Ecto neural progenitor cell (in vitro differentiated cells): ENCODE measurements at places on chromosomes 7 and 10.

DNA sequence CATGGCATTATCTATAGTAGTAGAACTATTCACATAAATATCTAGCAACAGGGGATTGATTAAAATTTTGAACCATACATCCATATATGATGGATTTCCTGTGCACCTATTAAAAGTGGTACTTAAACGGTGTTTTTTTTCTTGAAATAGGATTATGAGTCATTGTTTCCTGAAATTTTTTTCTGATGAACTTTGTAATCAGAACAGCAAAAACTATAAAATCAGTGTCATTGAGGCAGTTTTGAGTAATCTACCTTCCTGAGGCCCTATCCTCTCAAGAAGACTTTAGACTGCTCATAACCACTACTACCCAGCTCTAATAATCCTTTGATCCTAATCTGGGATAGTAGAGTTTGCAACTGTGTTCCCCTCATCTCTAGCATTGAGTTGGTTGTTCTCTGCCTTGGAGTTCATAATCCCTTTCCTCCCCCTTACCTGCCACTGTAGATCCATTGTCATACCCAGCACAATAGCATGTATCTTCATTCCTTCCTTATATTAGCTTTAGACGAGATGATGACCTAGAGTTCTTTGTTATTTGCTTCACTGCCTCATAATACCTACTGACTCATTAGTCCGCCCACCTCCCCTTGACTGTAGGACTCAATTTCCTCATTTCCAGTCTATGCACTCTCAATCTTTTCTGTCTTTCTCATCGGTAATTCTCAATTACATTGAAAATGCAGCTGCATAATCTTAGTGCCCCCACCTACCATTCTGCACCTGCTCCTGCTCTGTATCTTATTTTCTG, 133.4 kb downstream of the LRRC4 start:
- no peak for DNase-seq

DNA sequence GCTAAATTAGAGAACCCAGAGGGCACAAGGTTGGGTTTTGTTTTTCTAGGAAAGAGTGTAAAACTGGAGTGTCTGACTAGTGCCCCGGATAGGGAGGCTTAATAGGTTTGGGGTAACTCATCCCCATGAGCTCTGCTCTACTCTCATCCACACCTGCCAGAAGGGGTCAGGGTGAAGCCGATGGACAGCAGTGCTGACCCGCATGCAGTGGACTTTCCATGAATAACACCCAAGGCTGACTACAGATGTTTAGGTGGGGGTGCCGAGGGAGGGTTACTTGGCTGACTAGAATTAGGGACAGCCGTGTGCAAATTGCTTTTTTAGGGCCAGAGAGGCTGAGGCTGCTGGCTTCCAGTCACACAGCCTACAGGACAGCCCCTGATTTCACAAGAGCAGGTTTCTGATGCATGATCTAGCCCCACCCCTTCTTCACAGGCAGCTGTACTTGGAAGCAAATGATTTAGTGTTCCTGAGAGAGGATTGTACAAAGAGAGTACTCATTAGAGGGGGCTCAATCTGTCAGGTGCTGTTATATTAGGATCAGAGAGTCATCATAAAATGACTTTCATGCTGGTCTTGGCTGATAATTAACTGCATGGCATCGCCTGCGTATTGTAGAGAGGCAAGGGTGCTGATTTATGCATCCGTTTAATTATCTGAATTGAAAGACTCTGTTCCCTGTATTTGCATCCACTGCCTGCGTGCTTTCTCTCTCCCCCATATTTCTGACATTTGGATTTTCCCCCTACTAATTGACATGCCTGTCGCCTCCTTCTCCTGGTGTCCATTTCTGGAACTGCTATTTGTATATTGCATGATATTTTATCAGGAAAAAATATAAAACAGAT, 9.5 kb downstream of the INHBA start:
- no peak for DNase-seq

DNA sequence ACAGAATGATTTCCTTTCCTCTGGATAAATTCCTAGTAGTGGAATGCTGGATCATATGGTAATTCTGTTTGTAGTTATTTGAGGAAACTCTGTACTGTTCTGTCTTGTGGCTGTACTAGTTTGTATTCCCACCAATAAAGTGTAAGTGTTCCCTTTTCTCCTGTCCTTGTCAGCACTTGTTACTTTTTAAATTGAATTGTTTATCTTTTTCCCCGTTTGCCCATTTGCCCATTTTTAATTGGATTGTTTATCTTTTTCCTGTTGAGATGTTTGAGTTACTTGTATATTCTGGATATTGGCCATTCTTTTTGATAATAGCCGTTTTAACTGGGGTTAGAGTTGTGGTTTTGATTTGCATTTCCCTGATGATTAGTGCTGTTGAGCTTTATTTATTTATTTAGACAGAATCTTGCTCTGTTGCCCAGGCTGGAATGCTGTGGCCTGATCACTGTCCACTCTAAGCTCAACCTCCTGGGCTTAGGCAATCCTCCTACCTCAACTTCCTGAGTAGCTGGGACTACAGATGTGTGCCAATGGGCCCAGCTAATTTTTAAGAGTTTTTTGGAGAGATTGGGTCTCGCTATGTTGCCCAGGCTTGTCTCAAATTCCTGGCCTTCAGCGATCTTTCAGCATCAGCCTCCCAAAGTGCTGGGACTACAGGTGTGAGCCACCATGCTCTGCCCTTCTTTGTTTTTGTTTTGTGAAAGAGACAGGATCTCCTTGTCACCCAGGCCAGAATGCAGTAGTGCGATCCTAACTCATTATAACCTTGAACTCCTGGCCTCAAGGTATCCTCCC, 23.0 kb downstream of the BMPR1A start:
- no peak for DNase-seq

GRCh38 chr10:2207246-2207922, 470.1 kb upstream of the ADARB2 start:
- DNase-seq: no peak

GRCh38 chr10:49173853-49174252, 14.3 kb downstream of the TMEM273 start:
- DNase-seq: no peak

DNA sequence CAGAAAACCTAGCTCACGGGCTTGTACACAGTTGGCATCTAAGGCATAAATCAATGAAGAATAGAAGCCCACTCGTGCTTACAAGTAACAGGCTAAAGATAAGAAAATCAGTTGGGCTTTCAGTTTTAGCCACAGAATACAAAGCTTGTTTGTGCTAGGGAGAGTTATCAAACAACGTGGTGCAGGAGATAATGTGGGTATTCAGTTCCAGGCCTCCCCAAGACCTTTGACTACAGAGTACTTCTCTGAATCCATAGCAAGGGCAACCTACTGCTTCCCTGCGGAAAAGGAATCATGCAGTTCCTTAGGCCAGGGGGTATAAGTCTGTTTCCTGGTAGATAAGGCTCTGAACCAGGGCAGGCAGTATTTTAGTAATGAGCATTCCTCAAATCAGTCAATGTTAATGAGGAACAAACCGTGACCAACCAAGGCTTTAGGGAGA, 219.5 kb upstream of the CSTF2T start:
- no peak for DNase-seq

GRCh38 chr10:114823077-114823463, 1.5 kb downstream of the FHIP2A start:
- DNase-seq: no peak

- no peak for DNase-seq
These were observed 287.7 kb downstream of the ABCA13 start for GRCh38 chr7:48458701-48459524.

DNA sequence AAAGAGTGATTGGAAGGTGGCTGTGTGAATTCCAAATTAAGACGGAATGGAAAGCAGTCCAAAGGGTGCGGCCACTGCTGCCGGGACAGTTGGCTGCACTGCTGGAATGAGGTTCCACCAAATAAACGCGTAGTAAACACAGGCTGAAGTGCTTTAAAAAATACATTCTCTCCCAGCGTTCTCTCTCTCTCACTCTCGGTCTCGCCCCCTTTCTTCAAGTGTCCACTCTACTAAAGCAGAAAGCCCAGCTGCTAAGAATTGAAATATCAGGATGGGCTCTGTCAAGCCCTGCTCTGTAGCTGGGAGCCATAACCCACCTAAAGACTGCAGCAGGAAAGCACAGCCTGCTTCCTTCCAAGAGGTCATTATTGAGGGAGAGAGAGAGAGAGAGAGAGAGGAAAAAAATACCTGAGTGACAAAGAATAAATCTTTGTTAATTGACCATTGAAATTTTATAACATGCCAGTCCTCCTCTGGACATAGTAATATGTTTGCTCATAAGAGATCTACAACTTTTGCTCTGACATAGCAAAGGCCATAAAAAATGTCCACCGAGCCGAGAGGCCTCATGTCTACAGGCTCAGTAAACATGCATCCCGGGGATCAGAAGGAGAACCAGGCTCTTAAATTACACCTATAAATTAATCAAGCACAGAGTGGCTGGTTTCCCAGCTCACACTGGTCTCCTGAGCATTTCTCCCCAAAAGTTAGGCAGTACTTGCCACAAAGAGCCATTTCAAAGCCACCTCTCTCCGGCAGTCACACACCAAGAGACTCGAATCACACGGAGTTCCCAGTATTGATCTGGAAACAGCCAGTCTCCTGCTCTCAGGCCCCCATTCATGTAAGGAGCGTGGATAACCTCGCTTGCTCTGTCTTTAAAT, 72.8 kb downstream of the FGFR2 start:
- DNase-seq: no peak

DNA sequence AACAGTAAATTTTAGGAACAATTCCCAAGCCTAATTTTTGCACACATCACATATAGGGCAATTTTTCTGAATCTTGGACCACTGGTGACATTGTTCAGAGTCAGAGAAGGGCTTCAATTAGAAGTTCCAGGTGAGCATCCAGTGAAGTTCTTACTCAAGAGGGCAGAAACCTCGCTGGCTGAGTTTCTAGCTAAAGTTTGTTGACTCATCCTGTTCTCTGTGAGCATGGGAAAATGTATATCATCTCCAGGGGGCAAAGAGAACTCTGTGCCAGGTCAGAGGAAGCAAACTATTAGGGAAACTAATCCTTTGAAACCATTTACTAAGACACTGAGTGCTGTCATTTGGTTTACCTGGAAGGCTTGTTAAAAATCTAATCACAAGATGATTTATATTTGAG, 695.6 kb upstream of the IGFBP3 start:
- DNase-seq: no peak

GRCh38 chr10:79444199-79445119, 965 bp downstream of the ZCCHC24 start:
- peak; percentile 79 for DNase-seq

- no peak for DNase-seq
These were observed 20.8 kb downstream of the NET1 start for GRCh38 chr10:5433182-5433581.

DNA sequence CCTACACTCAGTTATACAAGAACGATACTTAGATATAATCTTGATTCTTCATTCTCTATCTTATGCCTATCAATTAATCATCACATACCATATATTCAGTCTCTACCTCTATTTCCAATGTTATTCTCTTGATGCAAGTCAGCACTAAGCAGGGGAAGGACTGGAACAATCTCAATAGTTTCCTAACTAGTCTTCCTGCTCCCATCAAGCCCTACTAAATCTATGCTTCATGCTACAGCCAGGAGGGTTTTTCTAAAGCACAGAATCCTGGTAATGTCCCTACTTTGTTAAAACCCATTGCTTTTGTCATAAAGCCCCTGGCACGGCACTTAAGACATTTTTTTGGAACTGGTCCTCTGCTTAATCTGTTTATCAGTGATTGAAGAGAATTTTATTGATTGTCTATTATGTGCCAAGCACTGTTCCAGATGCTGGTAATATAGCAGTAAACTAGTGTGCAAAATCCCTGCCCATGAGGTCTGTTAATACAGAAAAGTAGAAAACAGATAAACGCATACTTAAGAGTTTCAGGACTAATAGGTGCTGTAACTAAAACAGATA, 323.3 kb upstream of the LRRN3 start:
- DNase-seq: no peak

DNA sequence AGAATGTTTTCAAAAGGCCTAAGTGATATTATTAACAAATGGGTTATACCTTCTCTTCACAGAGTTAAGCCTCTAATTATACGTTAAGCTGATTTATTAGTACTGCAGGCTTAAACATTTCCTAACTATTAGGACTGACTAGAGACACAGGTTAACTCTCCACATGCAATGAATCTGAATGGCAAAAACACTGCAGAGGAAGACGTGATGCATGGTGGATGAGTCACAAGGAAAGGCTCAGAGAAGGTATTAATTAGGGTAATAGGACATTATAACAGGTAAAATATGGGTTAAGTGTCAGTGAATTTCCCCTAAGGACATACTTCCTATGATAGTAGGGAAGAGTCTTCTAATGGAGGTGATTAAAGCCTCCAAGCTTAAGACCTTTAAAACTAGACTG, 24.7 kb upstream of the SEM1 start:
- DNase-seq: no peak

GRCh38 chr7:71829515-71829914, 582.6 kb downstream of the CALN1 start:
- no peak for DNase-seq

GRCh38 chr10:14659626-14660196, 115.0 kb downstream of the FAM107B start:
- no peak for DNase-seq

- no peak for DNase-seq
These were observed 11.2 kb downstream of the AVL9 start for GRCh38 chr7:32506266-32507054.

DNA sequence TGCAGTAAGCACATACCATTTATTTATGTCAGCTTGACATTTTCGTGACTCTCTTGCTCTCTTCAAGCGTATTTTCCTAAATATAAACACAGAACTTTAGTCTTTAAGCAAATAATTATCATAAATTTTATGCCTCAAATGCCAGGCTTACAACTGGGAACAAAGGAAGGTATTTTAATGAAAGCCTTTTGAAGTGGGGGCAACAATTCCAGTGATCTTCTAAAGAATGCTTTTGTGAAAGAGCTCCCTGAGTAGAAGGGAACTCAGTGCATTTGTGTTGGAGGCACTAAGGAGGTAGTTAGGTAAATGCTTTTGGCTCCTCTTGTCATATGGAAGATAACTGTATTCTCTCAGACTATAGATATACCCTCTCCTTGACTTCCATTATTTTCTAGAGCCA, 104.9 kb downstream of the VPS50 start:
- DNase-seq: no peak

GRCh38 chr10:81498011-81498551, 376.9 kb upstream of the NRG3 start:
- DNase-seq: no peak

DNA sequence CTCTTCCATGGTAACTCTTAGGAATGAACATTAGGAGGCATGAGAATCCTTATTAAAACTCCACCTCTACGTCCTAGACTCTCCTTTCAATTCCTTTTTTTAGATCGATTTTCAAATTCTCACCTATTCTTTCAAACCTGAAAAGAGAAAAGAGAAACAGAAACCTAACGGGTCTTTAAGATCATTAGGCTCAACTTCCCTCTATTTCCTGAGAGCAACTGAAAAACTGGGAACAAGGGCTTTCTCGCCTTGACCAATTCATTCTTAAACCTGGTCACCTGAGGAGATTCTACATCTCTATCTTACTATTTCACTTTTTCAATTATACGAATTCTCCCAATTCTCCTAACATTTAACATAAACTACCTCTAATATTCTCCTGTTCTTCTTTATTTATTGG, 2.8 kb downstream of the TFEC start:
- no peak for DNase-seq

GRCh38 chr7:149670288-149670687, 103.1 kb downstream of the ZNF467 start:
- DNase-seq: no peak

GRCh38 chr10:124692100-124692446, 52.1 kb downstream of the FAM53B start:
- DNase-seq: no peak

GRCh38 chr10:14698111-14698828, 76.4 kb downstream of the FAM107B start:
- DNase-seq: no peak

- DNase-seq: no peak
These were observed 272.2 kb upstream of the NFE2L3 start for GRCh38 chr7:25879799-25880198.

GRCh38 chr7:157635148-157635500, 298.3 kb downstream of the DNAJB6 start:
- DNase-seq: no peak
